ENCODE measurements at places on chromosomes 2 and 18.
A peak's percentile ranks its signal among the peaks of the same experiment; 100 is the strongest.

- DNase-seq: no peak
Measured at GRCh38 chr2:172216477-172216876, 113.8 kb upstream of the DLX2 start.

GRCh38 chr2:13558368-13558767 is 841.6 kb downstream of the TRIB2 start:
- DNase-seq: no peak

GRCh38 chr2:11617984-11618707 is 51.8 kb downstream of the NTSR2 start:
- no peak for DNase-seq

GRCh38 chr2:155309483-155309882 is 611.0 kb downstream of the KCNJ3 start:
- DNase-seq: no peak

DNA sequence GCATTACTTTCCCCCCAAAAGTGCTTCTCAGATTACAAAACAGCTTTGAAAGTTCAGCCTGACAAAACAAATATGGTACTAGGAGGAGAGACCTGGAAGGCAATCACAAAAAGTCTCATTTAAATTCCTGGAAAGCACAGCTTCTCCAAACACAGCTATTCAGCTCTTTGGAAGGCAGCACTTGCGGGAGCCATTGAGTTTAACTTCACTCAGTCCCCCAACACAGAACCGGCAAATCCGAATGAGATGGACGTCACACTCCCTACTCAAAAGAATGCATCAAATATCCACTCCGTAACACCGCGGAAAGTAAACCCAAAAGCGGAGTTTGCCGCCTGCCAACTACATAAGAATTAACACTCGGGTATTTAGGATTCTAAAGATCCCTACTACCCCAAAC is 638 bp downstream of the ST6GAL2 start:
- peak; percentile 22 for DNase-seq

DNA sequence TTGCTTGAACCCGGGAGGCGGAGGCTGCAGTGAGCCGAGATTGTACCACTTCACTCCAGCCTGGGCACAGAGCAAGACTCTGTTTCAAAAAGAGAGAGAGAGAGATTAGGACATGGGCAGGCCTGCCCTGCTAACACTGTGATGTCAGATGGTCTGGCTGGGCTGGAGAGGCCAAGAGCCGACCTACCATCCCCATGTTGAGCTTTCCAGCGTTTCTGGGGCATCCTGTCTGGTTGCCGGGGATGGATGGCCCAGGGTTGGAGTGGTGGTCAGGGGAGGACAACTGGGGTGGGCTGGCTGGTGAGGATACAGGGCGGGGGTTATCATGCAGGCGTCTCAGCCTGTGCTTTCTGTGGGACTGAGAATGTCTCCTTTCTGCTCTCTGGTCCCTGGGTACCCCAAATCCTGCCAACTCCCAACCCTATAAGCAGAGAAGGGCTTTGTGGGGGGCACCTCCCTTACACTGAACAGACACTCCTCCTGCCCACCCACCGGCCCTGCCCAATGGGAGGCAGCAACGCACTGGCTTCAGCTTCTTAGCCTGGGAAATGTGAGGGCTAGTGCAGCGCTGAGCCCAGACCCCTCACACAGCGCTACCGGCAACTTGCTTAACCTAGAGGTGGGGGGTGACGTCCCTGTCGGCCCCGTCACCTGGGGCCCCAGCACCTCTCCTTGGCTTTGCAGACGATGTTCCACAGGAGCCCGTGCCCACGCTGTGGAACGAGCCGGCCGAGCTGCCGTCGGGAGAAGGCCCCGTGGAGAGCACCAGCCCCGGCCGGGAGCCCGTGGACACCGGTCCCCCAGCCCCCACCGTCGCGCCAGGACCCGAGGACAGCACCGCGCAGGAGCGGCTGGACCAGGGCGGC is 5.4 kb downstream of the SNORC start:
- peak; percentile 77 for DNase-seq

DNA sequence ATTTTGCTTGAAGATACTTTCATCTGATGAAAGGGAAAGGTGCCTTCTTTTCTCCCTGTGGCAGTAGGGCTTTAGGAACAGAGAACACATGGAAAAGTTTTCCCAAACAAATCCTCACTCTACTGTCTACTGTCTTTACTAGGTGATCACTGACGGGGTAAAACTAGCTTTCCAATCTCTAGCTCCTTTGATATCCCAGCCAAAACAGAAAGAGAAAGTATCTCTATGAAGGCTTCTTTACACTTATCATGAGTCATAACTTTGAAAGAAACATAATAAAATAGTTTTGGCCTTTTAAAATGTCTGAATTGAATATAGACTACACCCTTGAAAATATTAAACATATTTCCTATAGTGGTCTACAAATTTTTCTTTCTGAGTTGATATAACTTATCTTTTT is 214.5 kb downstream of the DSEL start:
- no peak for DNase-seq

DNA sequence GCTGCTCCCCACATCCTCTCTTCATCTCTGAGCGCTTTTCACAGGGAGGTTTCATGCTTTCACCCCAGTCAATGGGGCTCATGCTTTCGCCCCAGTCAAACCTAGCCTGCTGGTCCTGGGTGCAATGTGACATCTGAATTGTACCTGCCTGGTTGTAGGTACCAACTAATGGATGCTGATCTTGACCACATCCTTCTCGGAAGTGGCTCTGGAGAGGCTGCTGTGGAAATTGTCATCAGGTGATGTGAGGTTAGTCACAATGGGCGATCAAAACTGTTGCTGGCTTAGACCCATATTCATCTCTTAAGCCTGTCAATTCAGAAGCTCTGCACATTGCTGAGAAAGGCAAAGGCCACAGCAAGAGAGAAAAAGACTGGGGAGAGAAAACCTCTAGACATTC is 32.7 kb upstream of the ALKAL2 start:
- DNase-seq: no peak
